Stimulated activated CD4-positive, alpha-beta T cell treated with anti-CD3 and anti-CD28 coated beads, Interleukin-12 subunit alpha, Interleukin-12 subunit beta, amount 100 ng/mL, for 48 hours (primary cell): ENCODE measurements at places on chromosomes 1 and 21.

- no peak for DNase-seq
These were observed 31.0 kb downstream of the TENT5C start for GRCh38 chr1:117636637-117637425.

DNA sequence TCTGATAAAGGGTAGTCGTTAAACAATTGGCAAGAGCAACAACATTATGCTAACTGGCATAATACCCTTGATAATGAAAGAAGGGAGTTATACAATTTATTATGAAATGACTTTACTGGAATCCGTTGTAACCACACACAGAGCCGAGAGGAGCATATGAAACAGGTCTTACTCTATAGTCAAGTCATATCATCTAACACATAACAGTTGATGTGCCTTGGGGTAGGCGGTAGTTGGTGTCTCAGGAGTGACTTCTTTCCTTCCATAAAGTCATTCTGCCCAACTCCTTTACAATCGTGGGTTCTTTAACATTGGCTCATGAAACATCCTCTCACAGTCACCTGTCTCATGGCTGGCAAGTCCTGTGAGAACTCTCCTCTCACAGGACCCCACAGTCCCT is 225.2 kb downstream of the LTN1 start:
- DNase-seq = no peak

- DNase-seq = no peak
These were observed 12.1 kb upstream of the EPHA10 start for GRCh38 chr1:37776946-37777516.

GRCh38 chr1:115710859-115711624 is 57.5 kb downstream of the CASQ2 start:
- no peak for DNase-seq

- DNase-seq = no peak
These were observed 67.2 kb downstream of the FAM163A start for GRCh38 chr1:179810367-179810715.

DNA sequence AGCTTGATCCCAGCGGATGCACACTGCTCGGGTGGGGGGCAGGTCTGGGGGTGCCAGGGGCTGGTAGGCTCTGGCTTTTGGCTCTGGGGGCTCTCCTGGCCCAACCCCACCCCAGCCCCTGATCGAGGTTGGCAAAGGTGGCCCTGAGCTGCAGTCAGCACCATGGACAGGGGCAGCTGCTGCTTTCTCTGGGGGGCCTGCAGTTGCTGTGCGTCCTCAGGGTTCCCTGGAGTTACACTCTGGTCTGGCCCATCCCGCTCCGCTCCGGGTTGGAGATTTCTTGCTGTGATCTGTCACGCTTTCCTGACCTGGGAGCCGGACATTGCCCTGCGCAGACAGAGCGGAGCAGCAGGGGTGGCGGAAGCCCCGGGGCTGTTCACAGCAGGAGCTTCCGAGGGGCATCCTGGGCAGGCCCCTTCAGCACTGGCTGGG is 8.0 kb upstream of the PLCH2 start:
- DNase-seq = peak; percentile 8

GRCh38 chr21:35284199-35284598 is 235.1 kb upstream of the RUNX1 start:
- no peak for DNase-seq

- no peak for DNase-seq
These were observed 64.3 kb upstream of the COL6A1 start for GRCh38 chr21:45917241-45917640.

DNA sequence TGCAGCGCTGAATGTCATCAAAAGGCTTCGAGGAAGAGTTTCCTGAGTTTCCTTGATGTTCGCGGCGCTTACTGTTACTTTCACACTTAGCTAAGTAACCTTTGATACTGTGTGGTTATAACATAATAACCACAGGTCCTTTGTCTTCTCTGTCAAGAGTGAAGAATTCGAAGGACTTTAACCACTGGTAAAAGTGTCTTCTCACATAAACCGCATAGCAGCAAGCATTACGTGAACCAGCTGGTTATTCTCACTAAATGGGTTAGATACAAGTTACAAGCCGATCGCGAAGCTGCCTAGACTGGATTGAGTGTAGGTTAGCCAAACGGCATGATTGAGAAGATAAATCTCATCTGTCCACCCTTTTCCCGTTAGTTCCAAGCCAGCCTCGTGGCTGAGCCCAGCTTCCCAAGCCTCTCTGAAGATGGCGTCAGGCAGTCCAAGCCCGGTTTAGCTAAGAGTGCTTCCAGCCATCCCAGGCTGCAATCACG is 18.3 kb upstream of the IFNGR2 start:
- DNase-seq = no peak

DNA sequence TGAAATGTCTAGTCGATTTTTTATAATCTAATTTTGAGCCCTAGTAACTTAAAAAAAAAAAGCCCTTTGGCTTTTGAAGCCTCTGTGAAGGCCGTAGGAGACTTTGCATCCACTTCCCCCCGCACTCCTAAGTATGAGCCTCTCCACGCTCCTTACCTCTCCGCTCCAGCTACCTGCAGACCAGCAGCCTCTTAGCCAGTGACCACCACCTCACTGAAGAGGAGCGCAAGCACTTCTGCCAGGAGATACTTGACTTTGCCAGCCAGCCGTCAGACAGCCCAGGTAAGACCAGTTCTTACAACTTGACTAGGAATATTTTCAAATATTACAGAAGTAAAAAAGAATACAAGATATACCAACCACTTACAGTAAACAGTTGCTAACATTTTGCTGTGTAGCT is 27.4 kb upstream of the PWP2 start:
- no peak for DNase-seq

GRCh38 chr1:7247158-7247557 is 461.9 kb downstream of the CAMTA1 start:
- DNase-seq = no peak

- DNase-seq = no peak
These were observed 216.9 kb upstream of the SAMSN1 start for GRCh38 chr21:14762734-14763694.

GRCh38 chr1:59156526-59157199 is 140.2 kb upstream of the FGGY start:
- DNase-seq = no peak

DNA sequence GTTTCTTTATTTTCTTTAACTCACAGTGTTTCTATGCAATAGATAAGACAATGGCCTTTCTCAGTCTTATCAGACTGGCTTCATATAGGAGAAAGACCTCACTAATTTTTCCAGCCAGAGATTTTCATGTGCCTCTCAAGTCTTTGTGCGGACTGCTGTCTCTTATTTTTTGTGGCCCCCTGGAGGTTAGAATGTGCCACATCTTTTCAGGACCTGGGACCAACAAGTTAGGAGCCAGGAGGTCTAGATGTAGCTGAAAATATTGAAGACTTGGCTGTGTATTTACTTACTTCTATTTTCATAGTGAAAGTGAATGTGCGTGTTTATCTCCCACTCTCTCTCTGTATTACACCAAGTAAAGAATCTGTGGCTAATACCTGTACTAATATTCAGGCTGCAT is 42.1 kb upstream of the CFHR3 start:
- no peak for DNase-seq

- DNase-seq = no peak
These were observed 13.8 kb downstream of the FAM78B start for GRCh38 chr1:166152978-166153377.
